SK-N-SH treated with all-trans-retinoic acid at 6 μM for 48 hours (cell line): ENCODE measurements at places on chromosomes 3 and 15.

DNA sequence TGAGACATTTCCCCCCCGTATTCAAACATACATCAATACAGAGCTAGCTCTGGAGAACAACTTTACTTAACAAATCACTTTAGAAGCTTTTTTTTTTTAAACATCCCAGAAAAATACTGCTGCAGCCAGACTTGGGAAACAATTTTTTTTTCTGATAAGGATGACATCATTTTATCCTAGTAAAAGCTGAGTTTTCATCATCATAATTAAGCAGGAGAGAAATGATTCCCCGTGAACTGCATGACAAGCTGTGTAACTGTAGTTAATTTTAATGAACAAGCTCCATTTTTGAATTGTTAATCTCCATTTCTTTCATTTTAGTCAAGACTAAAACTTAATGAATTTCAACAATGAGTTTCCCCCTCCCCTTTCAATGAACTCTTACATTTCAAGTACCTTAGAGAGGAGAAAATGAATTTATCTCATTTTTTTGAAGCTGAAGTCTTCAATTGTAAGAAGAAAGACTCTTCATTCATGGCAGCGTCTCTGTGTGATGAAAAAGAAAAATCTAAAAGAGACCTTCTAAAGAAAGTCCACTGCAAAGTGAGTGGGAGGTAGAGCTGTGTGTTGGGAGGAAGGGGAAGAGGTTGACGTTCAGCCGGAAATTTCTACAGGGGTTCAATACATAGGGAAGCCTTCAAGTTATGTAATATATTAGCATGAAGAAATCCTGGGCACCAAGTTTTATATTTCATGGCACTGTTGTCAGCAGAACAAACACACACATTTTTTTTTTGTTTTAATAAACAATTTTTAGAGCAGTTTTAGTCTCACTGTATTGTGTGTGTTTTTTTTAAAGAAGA, 31.7 kb downstream of the HES1 start:
- no peak for ATAC-seq

DNA sequence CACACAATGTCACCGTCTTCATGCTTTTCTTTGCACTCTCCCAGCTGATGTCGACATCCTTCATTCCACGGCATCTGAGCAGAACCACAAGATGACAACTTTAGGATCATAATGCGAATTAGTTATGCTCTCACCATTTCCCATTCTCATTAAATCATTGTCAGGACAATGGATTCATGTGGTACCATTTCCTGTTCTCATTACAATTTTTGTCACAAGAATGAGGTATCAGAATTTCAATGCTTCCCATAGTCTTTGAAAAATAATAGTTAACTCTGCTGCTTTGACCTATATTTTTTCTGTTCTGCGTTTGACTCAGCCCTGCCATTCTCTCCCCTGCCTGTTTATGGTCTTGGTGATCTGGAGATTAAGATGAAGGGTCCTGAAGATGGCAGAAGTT, 175.7 kb upstream of the MDFIC2 start:
- no peak for ATAC-seq

GRCh38 chr3:132317229-132317948, at the start of gene ACP3:
ACP3 (plus strand) TSS chr3:132317407; CDS start chr3:132317457, 50 bp downstream.
- ATAC-seq = peak; percentile 90

- ATAC-seq = no peak
Measured at GRCh38 chr3:10508619-10509260, 3.4 kb upstream of the ATP2B2 start.

GRCh38 chr3:86967062-86967461, 23.9 kb downstream of the VGLL3 start:
- no peak for ATAC-seq

GRCh38 chr3:49867871-49868321, 1.8 kb downstream of the CAMKV start:
- ATAC-seq = peak; percentile 39

DNA sequence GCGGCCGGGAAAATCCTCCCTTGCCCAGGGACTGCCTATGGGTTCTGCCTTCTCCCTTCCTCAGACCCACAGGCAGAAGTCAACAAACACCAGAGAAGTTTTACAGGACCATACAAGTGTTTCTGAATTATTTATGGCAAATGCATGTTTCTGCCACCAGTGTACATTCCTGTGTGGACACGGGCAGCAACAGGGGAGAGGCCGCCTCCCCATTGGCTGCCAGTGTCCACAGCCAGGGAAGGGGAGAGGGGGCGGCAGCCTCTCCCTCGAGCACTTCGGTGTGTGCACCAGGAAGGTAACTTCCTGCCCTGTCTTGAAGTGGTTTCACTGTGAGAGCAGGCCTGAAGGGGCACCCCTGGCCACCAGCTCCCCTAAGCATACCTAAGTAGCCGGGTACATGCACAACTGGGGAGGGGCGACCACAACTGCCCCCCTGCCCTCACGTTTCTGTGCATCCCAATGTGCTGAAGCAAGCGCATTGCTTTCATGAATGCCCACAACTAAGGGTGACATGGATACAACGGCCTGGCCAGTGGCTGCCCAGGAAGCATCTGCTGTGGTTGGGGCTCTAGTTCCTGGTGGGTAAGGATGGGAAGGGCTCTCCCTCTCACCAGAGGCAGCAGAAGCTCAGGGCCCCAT, 14.8 kb upstream of the SHISA5 start:
- ATAC-seq = no peak

- ATAC-seq = no peak
Measured at GRCh38 chr3:178042376-178042775, 493.9 kb upstream of the KCNMB2 start.

DNA sequence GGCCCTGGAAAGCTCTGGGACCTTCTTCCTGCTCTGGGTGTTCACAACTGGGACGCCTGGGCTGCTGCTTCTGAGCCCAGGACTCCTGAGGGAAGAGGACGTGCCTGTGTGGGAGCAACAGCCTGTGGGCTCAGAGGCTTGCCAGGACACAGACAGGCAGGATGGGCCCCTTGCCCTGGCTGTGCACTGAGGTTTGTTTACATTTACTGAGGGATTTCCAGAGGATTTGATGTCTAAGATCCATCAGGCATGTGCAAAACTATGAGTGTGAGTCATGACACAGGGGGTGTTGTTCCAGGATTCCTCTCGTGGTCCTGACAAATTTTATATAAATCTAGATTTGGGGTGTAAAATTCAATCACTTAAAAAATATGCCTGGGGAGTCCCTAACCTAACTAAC, 10.6 kb downstream of the CCR9 start:
- ATAC-seq = peak; percentile 32; the same call in 2 of the 3 replicates

GRCh38 chr3:14457999-14458398, 55.6 kb downstream of the SLC6A6 start:
- ATAC-seq = no peak

GRCh38 chr15:64237677-64238076, 74.9 kb upstream of the PPIB start:
- no peak for ATAC-seq

DNA sequence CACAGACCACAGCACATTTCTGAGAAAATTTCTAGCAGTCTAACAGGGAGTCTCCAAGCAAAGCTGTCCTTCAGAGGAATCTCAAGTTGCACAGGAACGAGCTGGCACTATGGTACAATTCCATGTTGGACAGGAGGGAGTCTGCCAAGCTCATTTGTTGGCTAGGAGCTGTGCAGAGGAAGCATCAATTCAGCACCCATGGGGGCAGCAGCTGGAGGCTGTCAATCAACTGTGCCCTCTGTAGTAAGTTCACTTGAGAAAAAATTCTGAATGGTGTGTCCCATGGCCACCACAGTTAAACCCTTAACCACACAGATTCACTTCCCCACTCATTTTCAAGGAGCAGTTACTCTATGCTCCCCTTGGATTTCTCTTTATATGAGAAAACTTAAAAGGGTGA, 298.5 kb upstream of the PPP2R3A start:
- no peak for ATAC-seq

DNA sequence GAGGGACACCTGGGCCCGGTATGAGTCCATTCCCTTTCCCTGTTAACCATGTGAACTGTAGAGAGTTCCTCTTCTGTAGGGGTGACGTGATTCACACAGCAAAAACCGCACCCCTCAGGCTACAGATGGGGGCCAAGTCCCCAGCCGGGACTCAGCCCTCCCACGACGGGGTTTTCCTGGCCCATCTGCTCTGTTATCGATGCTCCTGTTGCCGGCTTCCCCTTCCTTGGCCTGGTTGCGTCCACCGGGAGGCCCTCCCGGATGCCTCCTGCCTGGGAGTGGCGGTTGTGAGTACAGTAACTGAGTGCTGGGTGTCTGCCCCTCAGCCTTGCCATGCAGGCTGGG, 817 bp upstream of the PLXNA1 start:
- peak; percentile 23; the same call in 2 of the 3 replicates for ATAC-seq

GRCh38 chr3:112582244-112582874, 20.5 kb downstream of the SLC35A5 start:
- ATAC-seq = peak; percentile 86
